H4 (cell line): ENCODE measurements at places on chromosomes 1 and 21.

DNA sequence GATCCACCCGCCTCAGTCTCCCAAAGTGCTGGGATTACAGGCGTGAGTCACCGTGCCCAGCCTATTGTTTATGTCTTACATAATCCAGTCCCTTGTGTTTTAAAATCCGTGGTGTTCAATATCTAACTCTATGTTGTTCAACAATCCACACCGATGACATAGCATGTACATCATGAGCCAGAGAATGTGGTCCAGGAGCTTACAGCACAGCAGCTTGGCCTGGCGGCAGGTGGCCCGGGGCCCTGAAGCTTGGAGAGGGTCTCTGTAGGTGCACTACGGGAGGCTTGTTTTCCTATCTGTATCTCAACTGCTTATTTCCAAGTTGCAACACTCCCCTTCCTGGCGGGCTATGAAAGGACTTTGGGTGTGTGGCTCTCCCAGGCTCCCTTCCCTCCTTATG lies 138.4 kb downstream of the ADSS2 start:
- no peak for DNase-seq

GRCh38 chr1:165851034-165851658 lies 23.7 kb downstream of the UCK2 start:
- peak; percentile 37 for DNase-seq

GRCh38 chr21:20856926-20857325 lies 141.3 kb upstream of the NCAM2 start:
- peak; percentile 46 for DNase-seq

DNA sequence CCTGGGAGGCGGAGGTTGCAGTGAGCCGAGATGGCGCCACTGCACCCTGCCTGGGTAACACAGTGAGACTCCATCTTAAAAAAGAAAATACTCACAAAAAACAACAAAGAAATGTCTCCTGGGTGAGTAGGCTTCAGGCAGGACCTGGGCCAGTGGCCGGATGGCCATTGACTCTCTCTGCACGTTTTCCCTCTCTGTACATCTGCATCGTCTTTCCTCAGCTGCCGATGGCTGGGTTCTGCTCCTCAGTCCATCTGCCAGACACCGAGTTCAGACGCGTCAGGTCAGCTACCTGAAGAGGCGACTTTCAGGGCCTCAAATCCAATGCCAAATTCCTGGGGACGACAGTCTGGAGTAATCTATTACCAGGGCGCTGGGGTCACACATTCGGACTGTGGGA lies 199.3 kb downstream of the CAMTA1 start:
- DNase-seq, result no peak

GRCh38 chr1:42340901-42341300 lies 5.9 kb upstream of the FOXJ3 start:
- DNase-seq, result no peak

GRCh38 chr1:98903261-98903660 lies 101.4 kb downstream of the PLPPR5 start:
- DNase-seq, result no peak

DNA sequence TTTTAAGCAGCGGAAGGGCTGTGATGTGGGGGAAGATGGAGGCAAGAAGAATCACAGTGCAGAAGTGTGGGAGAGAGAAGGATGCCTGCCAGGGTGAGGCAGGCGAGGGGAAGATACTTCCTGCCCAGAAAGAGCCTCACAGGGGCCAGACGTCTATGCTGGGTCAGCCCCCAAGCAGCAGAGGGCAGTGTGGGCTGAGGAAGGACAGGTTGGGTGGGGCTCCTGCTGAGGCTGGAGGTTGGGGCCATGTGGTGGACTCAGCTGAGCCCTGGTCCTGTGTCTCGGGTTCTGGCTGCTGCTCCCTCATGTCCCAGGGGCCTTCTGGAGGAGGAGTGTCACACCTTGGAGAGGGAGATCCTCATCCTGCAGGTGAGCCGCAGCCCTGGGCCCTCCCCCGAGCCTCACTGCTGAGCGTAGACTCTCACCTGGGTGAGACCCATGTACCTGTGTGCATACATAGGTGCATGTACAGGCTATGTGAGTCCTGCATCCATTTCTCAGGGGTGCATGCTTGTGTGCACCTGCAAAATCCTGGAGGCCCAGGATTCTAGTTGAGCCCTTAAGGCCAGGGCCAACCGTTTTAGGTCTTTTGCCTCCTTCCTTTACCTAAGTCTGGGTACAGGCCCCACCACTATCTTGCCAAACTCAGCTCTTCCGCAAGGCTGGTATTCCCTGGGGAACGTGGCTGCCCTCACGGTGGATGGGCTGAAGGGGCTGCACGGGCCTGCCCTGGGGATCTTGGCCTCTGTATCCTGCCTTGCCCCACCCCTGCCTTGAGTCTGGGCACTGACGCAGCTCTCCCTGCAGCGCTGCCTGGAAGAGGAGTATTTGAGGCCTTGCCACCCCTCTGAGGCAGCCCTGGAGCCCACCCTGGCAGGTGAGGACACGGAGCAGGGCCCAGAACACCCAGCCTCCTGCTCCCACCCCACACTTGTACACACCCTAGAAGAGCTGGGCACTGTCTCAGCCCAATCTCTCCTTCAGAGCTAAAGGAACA lies 3.7 kb downstream of the CCDC24 start:
- DNase-seq, result peak; percentile 49

- DNase-seq, result peak; percentile 16
These were observed 219.6 kb downstream of the PDE4B start for GRCh38 chr1:66012106-66012784.

GRCh38 chr1:12315146-12315545 lies 85.3 kb downstream of the VPS13D start:
- DNase-seq, result no peak

- DNase-seq, result no peak
These were observed 978 bp downstream of the SLC39A1 start for GRCh38 chr1:153962088-153963029.

- DNase-seq, result peak; percentile 80
These were observed 37.8 kb upstream of the GADD45A start for GRCh38 chr1:67647036-67647798.

DNA sequence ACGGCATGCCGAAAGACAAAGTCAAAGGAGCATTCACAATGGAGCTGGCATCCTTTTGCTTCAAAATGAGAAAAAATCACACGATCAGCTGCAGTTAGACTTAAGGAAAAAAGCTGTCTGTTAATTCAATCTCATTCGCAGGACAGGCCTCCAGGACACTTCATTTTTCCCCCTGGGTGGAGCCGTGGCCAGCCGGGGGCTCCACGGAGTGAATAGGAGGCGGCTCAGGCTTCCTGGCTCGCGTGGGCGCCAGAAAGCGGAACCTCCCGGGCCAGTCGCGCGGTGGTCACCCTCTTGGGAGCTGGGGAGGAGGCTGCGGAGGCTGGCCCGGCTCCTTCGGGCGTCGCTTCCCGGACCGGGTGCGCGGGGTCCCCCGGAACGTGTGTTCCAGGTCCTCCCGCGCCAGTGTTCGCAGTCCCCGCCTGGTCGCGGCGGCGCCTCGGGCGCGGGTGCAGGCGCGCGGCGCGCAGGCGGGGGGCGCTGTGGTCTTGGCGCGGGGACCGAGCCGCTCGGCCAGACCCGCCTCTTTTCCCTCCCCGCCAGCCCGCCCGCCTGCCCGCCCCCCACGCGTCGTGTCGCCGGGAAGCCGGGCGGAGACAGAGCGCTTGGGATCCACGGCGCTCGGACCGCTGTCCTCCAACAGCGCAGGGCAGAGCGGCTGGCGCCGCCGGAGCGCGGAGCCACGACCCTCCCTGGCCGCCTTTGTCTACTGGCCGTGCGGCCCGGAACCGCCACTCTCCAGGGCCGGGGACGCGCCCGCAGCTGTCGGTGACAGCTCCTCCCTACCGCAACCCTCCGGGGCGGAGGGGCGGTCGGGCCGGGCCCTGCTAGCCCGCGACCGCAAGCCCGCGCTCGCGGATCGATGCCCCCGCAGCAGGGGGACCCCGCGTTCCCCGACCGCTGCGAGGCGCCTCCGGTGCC lies at the start of gene RHOU:
Gene RHOU (plus strand): TSS at position 599 of the 921 bp plus-strand sequence. CDS start 264 bp downstream, at position 863.
- DNase-seq, result peak; percentile 11

DNA sequence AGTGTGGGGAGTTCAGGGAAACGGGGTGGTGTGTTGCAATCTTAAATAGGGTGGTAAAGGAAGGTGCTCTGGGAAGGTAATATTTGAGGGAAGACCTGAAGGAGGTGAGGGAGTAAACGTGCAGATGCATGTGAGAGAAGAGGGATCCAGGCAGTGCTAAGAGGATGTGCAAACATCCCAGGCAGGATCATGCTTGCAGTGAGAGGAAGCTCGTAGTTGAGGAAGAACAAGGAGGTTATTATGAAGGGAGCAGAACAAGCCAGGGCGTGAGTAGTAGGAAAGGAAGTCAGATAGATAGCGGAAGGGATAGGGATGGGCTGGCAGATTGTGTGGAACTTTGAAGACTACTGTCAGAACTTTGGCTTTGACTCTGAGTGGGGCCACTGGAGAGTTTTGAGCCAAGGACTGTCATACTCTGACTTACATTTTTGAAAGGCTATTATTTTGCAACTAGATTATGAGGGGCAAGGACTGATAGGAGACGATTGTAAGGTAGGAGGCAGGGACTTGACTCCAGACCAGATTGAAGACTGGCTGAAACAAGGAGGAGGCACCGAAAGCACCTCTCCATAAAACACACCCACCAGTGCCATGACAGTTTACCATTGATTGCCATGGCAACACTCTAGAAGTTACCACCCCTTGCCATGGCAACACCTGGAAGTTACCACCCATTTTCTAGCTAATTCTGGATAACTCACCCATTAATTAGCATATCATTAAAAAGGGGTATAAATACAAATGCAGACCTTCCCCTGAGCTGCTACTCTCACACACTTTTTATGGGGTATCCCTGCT lies 67.0 kb downstream of the XCL2 start:
- no peak for DNase-seq

GRCh38 chr1:59366346-59366745 lies 69.5 kb downstream of the FGGY start:
- DNase-seq, result no peak

GRCh38 chr1:227798078-227798802 lies 17.2 kb upstream of the PRSS38 start:
- no peak for DNase-seq

DNA sequence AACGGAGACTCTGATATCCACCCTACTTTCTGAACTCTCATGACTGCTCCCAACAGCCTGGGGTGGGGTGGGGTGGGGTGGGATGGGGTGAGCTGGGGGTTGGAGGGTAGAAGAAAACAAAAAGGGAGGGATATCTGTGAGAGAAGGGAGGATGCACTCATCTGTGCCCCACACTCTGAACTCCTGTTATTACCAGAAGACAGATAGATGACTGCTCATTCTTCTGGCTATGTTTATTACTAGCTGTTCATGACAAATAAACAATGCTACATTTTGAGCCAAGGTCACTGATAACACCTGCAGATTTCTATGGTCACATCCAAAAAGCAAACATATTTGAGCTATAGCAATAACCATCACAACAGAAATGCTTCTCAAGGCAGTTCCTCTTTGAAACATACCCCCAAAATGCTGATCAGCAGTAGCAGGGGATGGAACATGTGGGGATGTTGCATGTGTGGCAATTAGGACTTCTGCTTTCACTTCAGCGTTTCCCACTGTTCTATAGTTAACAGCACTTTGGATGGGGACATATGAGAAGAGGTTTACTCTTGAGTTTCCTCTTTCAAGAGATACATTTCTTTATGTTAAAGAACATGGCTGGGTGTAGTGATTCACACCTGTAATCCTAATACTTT lies 43.3 kb downstream of the GPR3 start:
- DNase-seq, result no peak
